ENCODE measurements at places on chromosomes 12 and 14.

GRCh38 chr12:42267413-42268190 lies 29.6 kb upstream of the YAF2 start:
- DNase-seq: no peak

GRCh38 chr14:104680806-104681688 lies 8.4 kb upstream of the INF2 start:
- DNase-seq: no peak

- no peak for DNase-seq
These were observed 198.5 kb downstream of the KCNC2 start for GRCh38 chr12:75011120-75011519.

- no peak for DNase-seq
These were observed at the start of gene CLEC2B for GRCh38 chr12:9869307-9870161. Gene CLEC2B (minus strand): TSS chr12:9869354.

DNA sequence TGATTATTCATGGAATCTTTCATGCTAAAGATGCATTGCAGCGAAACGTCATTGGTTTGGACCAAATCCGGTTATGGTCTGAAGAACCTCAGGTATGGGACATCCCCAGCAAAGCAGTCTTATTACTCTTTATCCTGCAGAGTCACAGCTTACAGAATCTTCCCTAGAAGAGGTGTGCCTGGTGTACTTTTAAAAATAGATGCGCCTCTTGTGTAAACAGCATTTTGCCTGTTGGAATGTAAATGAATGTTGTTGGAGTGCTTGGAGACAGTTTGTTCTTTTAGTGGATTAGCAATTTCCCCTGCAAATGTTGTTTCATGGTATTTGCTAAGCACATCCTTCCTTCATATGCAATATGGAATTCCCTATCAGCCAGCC lies 242.5 kb downstream of the ZFP36L1 start:
- no peak for DNase-seq

All from RWPE2 (cell line).